Ovary (tissue), 10 donors: ENCODE measurements at places on chromosomes 16 and 17. TPM values are rescaled to one million over a fixed set of nuclear protein-coding genes. Genes with fewer than 3 reads are reported as not detected.

Gene NOD2
- 1.1 TPM for total RNA-seq

Gene LPO
- not detected for total RNA-seq

Gene ARL5C
- total RNA-seq: not detected

Gene SCARF1
- total RNA-seq: 10.2 TPM

Gene ZSCAN10
- not detected for total RNA-seq

Gene SMURF2
- total RNA-seq: 22.6 TPM

Gene EVI2B
- 6.1 TPM for total RNA-seq

Gene C16orf89
- 5.5 TPM for total RNA-seq

Gene TRIM47
- total RNA-seq: 38.3 TPM

Gene HCRT
- not detected for total RNA-seq

Gene CACNA1G
- 6.5 TPM for total RNA-seq

Gene KRTAP4-5
- not detected for total RNA-seq

Gene ZPBP2
- total RNA-seq: not detected

Gene CTRB2
- not detected for total RNA-seq

Gene CDH3
- 84.4 TPM for total RNA-seq

Gene PRRT2
- 26.0 TPM for total RNA-seq

Gene SHCBP1
- 3.6 TPM for total RNA-seq

Gene GDPD3
- 2.6 TPM for total RNA-seq

Gene MLST8
- total RNA-seq: 26.7 TPM

Gene KRTAP2-2
- total RNA-seq: not detected

Gene AGRP
- total RNA-seq: not detected

Gene KRT31
- total RNA-seq: not detected

Gene ST6GALNAC1
- total RNA-seq: 5.6 TPM

Gene NARF
- total RNA-seq: 50.7 TPM

Gene CA4
- 9.1 TPM for total RNA-seq

Gene TEX14
- 0.20 TPM for total RNA-seq

Gene FBXO39
- 0.11 TPM for total RNA-seq

Gene TMEM238L
- total RNA-seq: not detected

Gene NXPH3
- 3.3 TPM for total RNA-seq

Gene CES5A
- total RNA-seq: not detected

Gene ST3GAL2
- total RNA-seq: 32.2 TPM

Gene KRTAP4-9
- not detected for total RNA-seq

Gene PERCC1
- total RNA-seq: not detected

Gene PAM16
- 35.7 TPM for total RNA-seq

Gene CALB2
- 2.2 TPM for total RNA-seq
